Activated CD4-positive, alpha-beta T cell treated with anti-CD3 and anti-CD28 coated beads, Interleukin-10, Interleukin-2, amounts not matched to agents 100 ng/mL and 50 ng/mL, durations not matched to agents 16 hours and 8 hours (primary cell): ENCODE measurements at places on chromosomes 5 and 9.

DNA sequence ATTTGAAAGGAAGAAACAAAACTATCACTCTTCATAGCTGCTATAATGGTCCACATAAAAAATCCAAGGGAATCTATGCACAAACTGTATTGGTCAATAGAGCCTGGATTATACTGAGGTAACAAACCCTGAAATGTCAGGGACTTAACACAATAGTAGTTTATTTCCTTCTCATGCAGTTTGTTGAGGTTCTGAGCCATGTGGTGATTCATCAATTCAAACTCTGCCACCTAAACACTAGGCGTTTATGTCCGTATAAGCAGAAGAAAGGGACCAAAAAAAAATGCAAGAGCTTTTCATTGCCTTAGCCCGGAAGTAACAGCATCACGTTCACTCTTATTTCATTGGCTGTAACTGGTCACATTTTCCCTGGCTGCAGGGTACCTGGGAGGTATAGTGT, 464.7 kb downstream of the ZSWIM6 start:
- DNase-seq, result no peak

DNA sequence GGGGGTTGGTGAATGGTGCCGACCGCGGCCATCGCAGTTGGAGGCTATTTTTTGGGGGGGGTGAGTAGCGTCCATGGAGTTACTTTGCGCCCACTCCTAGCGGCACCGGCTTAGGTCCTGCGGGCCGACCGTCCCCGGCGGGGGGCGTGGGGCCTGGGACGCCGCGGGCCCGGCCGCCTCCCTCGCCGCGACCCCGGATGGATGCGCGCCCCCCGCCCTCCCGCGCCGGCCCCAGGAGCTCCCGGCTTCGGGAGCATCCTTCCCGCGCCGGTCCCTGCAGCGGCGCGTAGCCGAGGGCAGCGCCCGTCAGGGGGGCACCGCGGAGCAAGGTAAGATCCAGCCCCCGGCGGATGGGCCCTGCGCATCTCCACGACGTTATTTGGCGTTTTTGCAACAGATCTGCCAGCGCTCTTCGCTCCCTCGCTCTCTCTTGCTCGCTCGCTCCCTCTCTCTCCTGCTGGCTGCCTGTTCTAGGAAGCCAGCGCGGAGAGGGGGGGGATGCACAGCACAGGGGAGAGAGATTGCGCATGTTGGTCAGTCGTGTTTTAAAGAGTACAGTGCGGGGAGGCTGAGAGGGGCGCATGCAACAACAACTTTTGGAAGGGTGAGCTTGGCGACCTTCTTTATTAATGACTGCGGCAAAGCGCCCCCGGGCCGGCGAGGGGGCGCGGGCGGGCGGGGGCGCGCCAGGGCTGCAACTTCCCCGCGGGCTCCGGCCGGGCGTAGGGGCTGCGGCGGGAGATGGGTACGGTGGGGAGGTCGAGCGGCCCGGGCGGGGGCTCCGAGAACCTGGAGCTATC, 413 bp downstream of the JADE2 start:
- DNase-seq, result peak; percentile 67

DNA sequence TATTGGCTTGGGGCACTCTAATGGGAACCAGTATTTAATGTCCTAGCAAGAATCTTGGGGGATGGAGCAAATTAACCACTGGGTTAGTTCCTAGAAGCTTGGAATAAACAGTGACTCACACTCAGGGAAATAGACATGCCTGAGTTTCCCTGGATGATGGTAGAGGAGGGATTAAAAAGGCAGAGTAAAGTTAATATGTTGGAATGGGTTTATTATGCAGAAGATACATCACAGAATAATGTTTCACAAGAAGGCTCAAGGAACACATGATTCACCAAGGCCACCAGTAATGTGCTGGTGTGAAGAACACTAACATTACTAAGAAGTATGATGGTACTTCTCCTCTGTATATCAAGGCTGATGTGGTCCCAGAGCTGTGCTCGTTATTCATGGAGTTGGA, 752.9 kb upstream of the SEMA6A start:
- no peak for DNase-seq

DNA sequence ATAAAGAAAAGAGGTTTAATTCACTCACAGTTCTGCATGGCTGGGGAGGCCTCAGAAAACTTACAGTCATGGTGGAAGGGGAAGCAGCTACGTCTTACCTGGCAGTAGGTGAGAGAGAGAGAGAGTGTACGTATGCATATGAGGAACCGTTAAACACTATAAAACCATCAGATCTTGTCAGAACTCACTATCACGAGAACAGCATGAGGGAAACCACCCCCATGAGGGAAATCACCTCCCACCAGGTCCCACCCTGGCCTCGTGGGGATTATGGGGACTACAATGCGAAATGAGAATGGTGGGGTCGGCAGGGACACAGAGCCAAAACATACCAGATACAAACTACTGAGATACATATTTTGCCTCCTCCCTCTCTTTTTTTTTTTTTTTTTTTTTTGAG, 10.8 kb upstream of the FER start:
- DNase-seq, result no peak

- DNase-seq, result no peak
Measured at GRCh38 chr9:38744484-38744883, 24.6 kb upstream of the FAM240B start.

- peak; percentile 73 for DNase-seq
Measured at GRCh38 chr5:50501491-50502228, 60.6 kb upstream of the EMB start.
